ENCODE measurements at places on chromosomes 12 and 14.

GRCh38 chr14:69108358-69108757, 44.6 kb downstream of the DCAF5 start:
- DNase-seq = no peak

GRCh38 chr12:97751704-97752103, 289.1 kb downstream of the RMST start:
- no peak for DNase-seq

- no peak for DNase-seq
These were observed 18.5 kb downstream of the CORO1C start for GRCh38 chr12:108712925-108713203.

DNA sequence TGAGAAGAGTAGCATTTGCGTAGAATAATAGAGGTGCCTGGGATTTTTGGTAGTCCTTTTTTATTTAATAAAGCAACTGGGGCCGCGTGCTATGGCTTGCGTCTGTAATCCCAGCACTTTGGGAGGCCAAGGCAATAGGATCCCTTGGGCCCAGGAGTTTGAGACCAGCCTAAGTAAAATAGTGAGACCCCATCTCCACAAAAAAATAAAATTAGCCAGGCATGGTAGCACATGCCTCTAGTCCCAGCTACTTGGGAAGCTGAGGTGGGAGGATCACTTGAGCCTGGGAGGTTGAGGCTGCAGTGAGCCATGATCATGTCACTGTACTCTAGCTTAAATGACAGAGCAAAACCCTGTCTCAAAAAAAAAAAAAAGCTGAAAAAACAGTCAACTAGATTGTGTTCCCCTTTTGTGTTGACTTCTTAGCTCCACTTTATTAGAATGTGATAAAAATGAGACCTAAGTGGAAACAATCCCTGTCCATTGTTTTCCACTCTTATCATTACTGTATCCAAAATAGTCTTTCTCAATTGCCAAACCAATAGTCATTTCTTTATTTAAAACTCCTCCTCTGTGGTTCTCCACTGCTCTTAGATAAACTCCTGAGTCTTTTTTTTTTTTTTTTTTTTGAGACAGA, 7.4 kb downstream of the PRKCH start:
- DNase-seq = no peak

DNA sequence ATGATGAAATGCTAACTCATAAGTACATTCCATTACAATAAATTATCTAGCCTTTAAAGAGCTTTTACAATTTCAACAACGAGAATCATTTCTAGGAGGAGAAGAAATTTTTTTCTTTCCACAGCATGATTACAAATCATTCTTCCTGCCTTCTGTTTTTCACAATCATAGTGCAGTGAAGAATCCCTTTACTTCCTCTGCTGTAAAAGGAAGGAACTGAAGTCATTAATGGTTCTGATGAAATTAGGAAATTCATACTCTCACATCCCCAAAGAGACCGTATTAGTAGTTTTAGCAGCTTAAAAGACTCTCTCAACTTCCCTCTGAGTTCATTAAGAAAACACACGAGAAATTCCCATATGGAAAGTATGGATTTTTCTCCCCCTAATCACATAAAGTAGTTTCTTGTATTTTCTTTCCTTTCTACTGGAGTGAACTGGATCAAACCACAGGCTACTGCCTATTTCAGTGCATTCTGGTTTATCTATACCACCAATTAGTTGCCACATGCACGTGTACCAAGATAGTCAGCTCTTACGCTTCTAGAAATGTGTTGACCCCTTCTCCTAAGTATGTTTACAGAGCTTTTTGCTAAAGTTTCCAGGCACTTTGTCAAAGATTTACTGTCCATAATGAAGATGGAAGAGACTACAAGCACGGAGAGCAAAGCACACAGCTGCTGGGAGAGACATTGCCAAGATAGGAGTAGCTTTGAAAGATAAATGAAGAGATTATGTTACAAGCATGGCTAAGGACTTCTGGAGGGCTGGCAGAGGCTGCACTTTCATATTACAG, 58.9 kb upstream of the KITLG start:
- DNase-seq = no peak

DNA sequence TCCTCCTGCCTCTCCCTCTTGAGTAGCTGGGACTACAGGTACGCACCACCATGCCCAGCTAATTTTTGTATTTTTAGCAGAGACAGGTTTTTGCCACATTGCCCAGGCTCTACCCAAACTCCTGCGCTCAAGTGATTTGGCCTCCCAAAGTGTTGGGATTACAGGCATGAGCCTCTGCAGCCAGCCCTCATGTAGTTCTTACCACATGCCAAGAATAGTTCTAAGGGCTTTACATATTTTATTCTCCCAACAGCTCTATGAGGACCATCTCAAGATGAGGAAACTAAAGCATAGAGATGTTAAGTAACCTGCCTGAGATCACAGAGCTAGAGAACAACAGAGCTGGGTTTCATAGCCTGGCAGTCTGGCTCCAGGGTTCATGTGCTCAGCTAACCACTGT, 37.9 kb upstream of the ALDH2 start:
- DNase-seq = no peak
